ENCODE measurements at places on chromosomes 6 and 20.

DNA sequence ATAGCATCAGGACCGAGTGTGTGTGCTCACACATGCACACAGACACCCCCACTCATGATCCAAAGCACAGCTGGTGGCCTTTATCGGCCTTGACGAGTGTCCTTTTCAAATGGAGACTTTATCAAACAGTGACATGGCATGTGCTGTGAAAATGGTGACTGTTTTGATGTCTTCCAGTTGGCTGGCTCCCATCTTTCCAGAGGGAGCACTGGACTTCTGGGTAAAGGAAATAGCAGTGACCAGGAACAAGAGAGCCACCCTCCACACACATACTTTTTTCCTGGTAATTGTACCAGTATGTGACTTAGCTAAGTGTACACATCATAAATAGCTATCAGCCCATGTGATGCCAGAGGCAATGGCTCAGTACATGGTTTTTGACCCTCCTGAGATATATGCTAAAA is 52.7 kb downstream of the ZDHHC14 start:
- DNase-seq = no peak

- no peak for DNase-seq
Measured at GRCh38 chr6:129345890-129346289, 364.1 kb downstream of the ARHGAP18 start.

- DNase-seq = no peak
Measured at GRCh38 chr6:113082745-113083144, 735.6 kb downstream of the RFPL4B start.

GRCh38 chr6:93124006-93124632 is 295.2 kb downstream of the EPHA7 start:
- no peak for DNase-seq

- DNase-seq = no peak
Measured at GRCh38 chr20:2708073-2708415, 15.5 kb downstream of the EBF4 start.

DNA sequence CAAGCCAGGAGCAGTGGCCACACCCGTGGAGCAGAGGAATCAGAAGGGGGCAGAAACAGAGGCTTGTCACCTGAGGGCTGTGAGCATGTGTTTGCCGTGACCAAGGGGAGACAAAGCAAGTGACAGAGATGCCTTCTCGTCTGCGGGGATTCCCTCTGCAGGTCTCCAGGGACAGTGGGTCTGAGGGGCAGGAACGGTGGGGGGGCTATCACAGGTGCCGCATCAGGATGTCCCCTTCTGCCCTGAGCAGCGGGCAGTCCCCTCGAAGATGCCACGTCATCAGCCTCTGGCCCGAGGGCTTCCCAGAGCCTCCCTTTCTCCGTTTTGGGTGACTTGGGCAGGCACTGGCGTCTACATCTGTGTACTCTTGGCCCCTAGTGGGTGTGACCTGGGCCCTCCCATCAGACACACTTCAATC is 338.7 kb downstream of the PREX1 start:
- no peak for DNase-seq

DNA sequence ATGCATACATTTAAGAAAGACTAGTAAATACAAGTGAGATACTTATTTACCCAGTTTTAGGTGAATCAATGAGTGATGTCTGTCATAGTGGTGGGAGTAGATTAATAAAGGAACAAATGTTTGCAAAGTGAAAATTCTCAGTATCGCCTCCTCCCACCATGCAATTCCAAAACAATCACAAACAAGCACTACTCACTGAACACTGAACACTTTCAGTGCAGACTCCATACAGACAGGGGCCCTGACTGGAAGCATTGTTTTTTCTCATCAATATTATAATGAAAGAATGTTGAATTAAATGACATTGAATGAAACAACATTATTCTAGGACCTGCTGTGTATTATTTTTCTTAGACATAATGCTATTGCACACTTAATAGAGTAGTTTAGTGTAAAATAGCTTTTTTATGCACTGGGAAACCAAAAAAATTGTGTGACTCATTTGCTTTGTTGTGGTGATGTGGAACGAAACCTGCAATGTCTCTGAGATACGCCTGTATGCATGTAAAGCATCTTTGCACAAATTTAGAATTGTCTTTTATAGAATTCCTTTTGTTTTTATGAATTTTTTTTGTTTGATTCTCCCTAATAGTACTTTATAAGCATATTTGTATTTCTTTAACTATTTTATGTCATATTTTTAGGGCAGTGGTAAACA is 317.5 kb downstream of the UTRN start:
- no peak for DNase-seq

- DNase-seq = peak; percentile 94
Measured at GRCh38 chr6:129774697-129775447, 64.9 kb upstream of the ARHGAP18 start.

GRCh38 chr20:50762435-50763220 is 31.2 kb downstream of the PARD6B start:
- DNase-seq = no peak

GRCh38 chr6:154783229-154783628 is 50.0 kb downstream of the SCAF8 start:
- DNase-seq = no peak

- peak; percentile 86 for DNase-seq
Measured at GRCh38 chr20:6075428-6076219, 21.8 kb upstream of the LRRN4 start.

- DNase-seq = no peak
Measured at GRCh38 chr6:72784071-72784470, 162.2 kb downstream of the KCNQ5 start.

- no peak for DNase-seq
Measured at GRCh38 chr6:113649880-113650609, 207.1 kb upstream of the MARCKS start.

DNA sequence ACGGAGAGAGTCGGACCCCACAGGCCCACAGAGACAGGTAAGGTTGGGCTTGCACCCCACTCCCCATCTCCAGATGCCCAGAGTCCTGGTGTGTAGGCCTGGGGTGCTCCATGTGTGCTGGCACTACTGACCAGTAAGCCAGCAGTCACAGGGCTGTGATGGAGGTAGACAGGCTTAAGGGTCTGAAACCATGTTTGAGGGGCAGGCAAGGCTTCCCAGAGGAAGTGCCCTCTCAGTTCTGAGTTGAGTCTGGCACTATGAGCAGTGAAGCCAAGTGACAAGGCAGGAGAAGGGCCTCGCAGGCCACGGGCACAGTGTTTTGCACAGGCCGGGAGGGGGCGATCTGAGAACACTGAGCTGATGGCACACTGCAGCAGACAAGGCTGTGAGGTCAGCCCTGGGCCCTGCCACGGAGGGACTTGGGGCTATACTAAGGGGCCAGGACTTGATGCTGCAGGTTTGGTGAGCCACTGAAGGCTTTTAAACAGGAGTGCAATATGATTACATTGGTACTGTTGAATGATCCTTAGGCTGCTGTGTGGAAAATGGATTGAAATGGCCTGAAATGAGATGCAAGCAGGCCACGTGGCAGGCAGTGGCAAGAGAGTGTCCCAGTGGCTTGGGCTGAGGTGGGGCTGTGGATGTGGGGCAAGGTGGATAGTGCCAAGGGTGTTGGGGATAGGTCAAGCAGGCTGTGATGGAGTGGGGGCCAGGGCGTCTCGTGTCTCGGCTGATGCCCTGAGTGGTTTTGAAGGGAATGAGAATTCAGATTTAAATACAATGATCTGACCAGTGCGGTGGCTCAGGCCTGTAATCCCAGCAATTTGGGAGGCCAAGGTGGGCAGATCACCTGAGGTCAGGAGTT is 20.3 kb downstream of the TTBK1 start:
- peak; percentile 90 for DNase-seq

DNA sequence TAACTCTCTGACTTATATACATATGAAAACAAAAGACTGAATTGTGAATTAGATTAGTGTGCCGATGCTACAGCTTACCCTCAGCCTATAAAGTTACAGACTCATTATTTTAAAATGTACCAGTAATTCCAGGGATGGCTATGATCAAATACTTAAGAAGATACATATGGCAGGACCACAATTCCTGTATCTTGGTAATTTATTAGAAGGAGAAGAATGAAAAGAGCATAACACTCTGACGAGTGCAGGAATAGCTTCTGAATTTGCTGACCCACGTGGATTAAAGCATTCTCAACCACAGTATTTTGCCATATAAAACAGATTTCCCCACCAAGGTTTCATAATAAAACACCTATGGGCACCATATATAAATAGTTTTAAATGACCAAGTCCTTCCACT is 368.5 kb upstream of the RUNX2 start:
- no peak for DNase-seq

GRCh38 chr6:87702589-87702945 is 534 bp upstream of the AKIRIN2 start:
- DNase-seq = no peak

- DNase-seq = no peak
Measured at GRCh38 chr6:46690141-46690755, 2.6 kb downstream of the TDRD6 start.

DNA sequence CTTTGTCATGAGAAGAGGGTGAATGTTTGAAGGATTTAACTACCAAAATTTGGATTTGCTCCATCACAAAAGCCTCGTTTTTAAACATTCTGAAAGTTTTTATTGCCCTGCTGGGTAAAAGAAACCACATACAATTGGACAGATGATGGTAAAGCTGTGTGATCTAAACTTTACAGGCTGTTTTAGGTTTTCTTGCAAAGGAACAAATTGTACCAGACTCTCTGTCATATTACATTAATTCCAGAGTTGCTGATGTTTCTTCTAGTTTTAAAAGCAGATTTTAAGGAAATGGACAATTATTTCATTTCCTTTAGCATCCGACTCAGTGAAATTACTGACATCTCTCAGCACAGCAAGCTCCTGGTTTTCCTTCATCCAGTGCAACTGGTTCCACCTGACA is 53.2 kb downstream of the CRYBG1 start:
- DNase-seq = no peak

- peak; percentile 84 for DNase-seq
Measured at GRCh38 chr20:58891086-58891717, 38.7 kb downstream of the GNAS start.

DNA sequence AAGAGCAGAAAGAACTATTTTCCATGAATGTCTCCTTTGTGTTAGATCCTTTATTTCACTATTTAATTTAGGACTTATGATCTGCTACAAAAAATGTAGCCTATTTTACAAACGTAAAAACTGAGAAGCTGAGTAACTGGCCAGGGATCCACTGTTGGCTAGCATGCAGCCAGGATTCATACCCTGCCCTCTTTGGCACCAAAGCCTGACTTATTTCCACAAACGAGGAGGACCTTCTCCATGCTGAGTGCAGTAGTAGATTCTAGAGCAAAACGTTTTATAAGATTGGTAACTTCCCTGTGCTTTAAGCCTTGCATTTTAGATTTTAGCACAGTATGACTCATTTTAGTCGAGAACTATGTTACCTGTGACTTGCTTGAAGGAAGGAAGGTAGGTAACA is 74.3 kb downstream of the NCOA7 start:
- no peak for DNase-seq

DNA sequence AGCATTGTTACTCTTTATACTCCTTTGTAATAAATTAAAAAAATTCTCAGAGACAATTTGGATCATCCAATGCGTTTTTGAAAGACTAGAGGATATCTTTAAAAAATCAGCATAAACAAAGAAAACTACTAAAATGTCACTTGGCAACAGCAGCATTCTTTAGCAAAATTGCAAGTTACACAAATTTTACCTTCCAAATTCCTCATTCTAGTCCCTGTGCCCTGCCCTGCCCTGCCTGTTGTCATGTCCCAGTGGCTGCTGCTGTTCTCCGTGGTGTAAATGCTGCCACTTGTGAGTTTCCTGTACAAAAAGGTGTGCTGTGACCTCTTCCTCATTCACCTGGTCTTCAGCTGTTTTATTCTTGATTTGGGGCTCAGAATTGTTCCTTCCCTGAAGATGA is 83.2 kb downstream of the CDC5L start:
- no peak for DNase-seq

DNA sequence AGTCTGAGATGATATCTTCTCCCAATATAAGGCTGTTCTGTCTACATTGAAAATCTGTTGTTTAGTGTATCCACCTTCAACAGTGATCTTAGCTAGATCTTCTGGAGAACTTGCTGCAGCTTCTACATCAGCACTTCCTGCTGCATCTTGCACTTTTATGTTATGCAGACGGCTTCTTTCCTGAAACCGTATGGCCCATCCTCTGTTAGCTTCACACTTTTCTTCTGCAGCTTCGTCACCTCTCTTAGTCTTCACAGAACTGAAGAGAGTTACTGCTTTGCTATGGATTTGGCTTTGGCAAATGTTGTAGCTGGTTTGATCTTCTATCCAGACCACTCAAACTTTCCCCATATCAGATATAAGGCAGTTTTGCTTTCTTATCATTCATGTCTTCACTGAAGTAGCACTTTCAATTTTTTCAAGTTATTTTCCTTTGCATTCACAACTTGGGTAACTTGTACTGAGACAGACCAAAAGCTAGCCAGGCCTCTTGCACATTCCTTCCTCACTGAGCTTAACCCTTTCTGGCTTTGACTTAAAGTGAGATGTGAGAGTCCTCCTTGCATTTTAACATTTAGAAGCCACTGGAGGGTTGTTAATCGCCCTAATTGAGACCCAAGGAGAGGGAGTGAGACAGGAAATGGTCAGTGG is 110.1 kb downstream of the PREP start:
- DNase-seq = no peak

DNA sequence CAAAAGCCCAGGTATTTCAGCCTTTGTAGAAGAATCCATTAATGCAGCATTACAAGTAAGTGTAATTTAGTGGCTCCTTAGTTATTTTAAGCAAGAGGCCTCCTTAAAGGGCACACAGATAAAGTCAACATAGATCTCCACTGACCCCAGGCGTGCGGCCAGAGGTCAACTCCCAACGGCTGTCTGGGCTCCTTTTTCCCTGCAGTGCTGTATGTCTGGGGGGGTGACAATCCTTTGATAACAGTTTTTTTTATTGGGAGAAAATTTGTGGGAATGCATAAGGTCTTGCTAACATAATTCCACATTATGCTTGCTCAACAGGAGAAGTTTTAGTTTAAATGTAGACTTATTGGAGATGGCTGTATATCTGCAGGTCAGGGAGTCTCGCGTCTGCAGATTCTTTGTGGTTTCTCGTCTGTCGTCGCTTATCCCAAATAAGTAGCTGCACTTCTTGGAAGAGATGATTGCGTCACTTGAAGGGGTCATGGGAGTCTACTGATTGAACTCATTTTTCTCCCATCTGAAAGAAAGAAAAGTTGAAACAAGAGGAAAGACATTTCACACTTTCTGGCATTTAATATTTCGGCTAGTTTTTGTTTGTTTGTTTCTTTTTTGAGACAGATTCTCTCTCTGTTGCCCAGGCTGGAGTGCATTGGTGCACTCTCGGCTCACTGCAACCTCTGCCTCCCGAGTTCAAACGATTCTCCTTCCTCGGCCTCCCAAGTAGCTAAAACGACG is 151.7 kb upstream of the AKAP12 start:
- peak; percentile 93 for DNase-seq

- DNase-seq = no peak
Measured at GRCh38 chr6:22829070-22829469, 259.7 kb downstream of the HDGFL1 start.

- DNase-seq = peak; percentile 23
Measured at GRCh38 chr20:63125581-63125837, 90.4 kb downstream of the YTHDF1 start.
